K562 (cell line): ENCODE measurements at places on chromosomes 12 and 14. TPM values are rescaled to one million over a fixed set of nuclear protein-coding genes. Genes with fewer than 3 reads are reported as not detected.

DNA sequence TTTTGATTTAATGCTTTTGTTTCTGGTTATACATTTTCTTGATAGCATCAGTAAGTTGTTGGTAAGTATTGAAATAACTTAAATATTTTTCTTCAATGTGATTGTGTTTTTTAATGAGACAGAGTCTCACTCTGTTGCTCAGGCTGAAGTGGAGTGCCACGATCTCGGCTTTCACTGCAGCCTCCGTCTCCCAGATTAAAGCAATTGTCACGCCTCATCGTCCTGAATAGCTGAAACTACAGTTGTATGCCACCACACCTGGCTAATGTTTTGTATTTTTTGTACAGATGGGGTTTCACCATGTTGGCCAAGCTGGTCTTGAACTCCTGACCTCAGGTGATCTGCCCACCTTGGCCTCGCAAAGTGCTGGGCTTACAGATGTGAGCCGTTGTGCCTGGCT lies 78.8 kb downstream of the FGD4 start:
- H3K4me1 ChIP-seq: no peaks in the 10 kb centered on the region
- no peak for DNase-seq
- no peak overlapping the region for H3K27ac ChIP-seq
- no peaks in the 10 kb centered on the region for H3K36me3 ChIP-seq

DNA sequence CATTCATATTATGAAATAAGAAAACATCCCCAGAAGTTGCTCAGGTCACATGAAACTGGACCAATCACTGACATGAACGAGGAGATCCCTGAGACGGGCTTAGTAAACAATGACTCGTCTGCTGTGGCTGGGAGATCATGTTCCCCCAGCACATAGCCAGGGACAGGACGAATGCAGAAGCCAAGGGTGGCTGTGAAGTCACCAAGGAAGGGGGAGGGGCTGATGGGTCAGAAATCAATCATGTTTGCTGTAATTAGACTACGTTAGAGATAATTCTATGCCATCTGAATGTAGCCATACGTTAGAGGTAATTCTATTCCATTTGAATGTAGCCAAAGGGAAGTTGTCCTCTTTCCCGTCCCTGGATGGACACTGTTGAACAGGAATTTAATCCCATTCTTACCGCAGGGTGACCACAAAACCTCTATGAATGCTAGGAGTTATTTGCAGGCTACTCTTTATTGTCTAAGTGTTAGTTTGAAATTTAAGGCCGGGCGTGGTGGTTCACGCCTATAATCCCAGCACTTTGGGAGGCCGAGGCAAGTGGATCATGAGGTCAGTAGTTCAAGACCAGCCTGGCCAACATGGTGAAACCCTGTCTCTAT lies 332.9 kb downstream of the TMEM132D start:
- H3K4me3 ChIP-seq: no peak overlapping the region
- no peaks in the 10 kb centered on the region for H3K36me3 ChIP-seq
- H3K27me3 ChIP-seq: no peaks in the 10 kb centered on the region; the same call in 2 of the 3 replicates
- H3K4me1 ChIP-seq: no peaks in the 10 kb centered on the region
- no peak overlapping the region for H3K27ac ChIP-seq
- DNase-seq: no peak

- no peaks in the 10 kb centered on the region for H3K4me1 ChIP-seq
- H3K4me3 ChIP-seq: no peak overlapping the region
- DNase-seq: no peak
- no peak overlapping the region for H3K27ac ChIP-seq
- peaks cover 73% of the 10 kb centered on the region for H3K27me3 ChIP-seq
- H3K36me3 ChIP-seq: no peaks in the 10 kb centered on the region
These were observed 33.1 kb downstream of the CD9 start for GRCh38 chr12:6233121-6233971.

DNA sequence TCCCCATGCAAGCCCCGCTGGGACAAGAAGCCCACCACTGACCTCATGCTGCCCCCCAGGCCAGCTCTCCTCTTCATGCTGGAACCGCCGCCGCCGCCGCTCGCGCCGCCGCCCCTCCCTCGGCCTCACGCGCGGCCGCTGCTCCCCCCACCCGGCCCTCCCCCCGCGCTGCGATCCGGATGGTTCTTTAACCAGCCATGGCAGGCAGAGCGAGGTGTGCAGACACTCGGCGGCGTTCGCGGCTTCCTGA lies at the start of gene DCAF5:
TSS of gene DCAF5 (minus strand) at position 218 of the 250 bp plus-strand sequence. CDS start at position 77, 141 bp downstream.
- peak; percentile 95 for DNase-seq
- H3K4me3 ChIP-seq: peak within 1 kb of the TSS; percentile 90
- peak within 1 kb of the TSS; percentile 90 for H3K27ac ChIP-seq
- H3K36me3 ChIP-seq: peaks cover 12% of the 10 kb centered on the region
- H3K27me3 ChIP-seq: no peaks in the 10 kb centered on the region

- no peak overlapping the region for H3K4me3 ChIP-seq
- H3K27me3 ChIP-seq: peaks cover 81% of the 10 kb centered on the region
- H3K36me3 ChIP-seq: no peaks in the 10 kb centered on the region
- DNase-seq: no peak
- H3K4me1 ChIP-seq: no peaks in the 10 kb centered on the region
These were observed 17.6 kb downstream of the CALCOCO1 start for GRCh38 chr12:53709671-53710070.

DNA sequence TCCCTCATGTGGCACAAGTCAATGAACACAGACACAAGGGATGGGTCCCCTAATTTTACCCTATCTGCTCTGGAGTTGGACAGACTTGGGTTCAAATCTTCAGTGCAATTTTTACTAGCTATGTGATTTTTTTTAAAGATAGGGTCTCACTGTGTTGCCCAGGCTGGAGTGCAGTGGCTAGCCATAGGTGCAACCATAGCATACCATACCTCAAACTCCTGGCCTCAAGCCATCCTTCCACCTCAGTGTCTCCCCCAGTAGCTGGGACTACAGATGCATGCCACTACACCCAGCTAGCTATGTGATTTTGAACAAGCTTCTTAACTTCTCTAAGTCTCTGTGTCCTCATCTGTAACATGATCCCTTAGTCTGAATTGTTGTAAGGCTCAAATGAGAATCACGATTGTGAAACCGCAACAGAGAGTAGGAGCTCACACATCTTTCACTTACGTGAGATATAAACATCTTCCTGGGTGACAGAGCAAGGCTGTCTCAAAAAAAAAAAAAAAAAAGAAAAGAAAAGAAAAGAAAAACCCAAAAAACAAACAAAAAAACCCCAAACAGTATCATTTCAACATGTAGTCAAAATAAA lies 4.7 kb downstream of the CALCOCO1 start:
- H3K36me3 ChIP-seq: no peaks in the 10 kb centered on the region
- H3K27ac ChIP-seq: no peak overlapping the region
- DNase-seq: no peak
- H3K4me1 ChIP-seq: peaks cover 14% of the 10 kb centered on the region
- no peaks in the 10 kb centered on the region for H3K27me3 ChIP-seq

GRCh38 chr14:52351233-52352060 lies 37.3 kb downstream of the PTGER2 start:
- H3K27ac ChIP-seq: no peak overlapping the region
- no peak overlapping the region for H3K4me3 ChIP-seq
- H3K4me1 ChIP-seq: no peaks in the 10 kb centered on the region
- no peaks in the 10 kb centered on the region for H3K27me3 ChIP-seq
- no peaks in the 10 kb centered on the region for H3K36me3 ChIP-seq
- DNase-seq: no peak

DNA sequence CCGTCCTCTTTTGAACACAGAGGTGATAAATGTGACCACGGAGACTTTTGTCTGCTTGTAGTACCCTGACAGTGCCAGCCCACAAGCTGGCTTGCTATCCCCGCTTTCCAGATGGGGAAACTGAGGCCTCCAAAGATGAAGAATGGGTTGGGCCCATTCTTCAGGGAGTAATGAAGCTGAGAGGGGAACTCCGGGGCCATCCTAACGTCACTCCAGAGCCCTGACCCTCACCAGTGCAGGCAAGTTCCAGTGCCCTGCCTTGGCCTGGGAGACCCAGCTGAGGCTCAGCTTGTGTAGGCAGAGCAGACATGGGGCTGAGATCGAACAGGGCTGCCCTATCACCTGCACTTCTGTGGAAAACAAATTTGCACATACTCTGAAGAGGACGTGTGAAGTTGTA lies 277.1 kb downstream of the DPF3 start:
- peaks cover 8% of the 10 kb centered on the region; the same call in 2 of the 3 replicates for H3K4me1 ChIP-seq
- no peak for DNase-seq
- no peak overlapping the region for H3K27ac ChIP-seq

DNA sequence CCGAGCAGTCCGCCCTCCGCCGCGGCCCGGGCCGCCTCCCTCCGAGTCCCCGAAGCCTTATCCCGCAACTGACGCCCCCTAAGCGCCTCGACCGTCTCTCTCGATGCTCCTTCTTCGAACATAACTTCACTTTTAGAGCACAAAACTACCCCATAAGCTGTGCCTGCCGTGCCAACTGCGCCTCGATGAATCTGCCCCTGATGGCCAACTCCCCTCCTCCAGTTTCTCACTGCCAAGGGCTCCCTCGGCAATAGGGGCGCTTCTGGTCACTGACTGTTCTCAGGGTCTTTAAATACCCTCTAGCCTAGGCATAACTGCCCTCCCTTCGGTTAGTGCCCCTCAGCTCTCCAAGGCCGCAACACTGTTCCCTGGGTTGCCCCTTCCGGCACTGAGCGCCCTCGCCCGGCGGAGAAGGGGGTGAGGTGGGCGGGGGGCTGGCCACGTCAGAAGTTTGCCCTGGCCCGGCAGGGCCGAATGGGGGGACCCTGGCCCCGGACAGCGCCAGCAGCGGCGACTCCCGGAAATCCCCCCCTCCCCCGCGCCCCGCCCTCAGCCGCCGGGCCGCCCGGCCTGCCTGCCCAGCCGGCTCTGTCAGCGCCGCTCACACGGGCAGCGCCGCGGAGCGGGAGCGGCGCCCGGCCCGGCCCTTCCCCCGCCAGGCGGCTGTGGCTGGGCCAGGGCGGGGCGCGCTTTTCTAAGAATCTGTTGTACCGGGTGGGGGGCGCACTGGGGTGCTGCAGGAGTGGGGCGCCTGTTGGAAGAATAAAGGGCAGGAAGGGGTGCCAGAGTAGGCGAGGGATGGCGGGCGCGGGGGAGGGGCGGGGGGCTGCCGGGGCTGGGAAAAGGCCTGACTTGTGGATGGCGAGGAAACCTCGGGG lies 10.6 kb downstream of the RARG start:
- DNase-seq: peak; percentile 75
- H3K4me1 ChIP-seq: peaks cover 49% of the 10 kb centered on the region
- H3K27me3 ChIP-seq: no peaks in the 10 kb centered on the region
- peak overlapping the region; percentile 64 for H3K4me3 ChIP-seq

DNA sequence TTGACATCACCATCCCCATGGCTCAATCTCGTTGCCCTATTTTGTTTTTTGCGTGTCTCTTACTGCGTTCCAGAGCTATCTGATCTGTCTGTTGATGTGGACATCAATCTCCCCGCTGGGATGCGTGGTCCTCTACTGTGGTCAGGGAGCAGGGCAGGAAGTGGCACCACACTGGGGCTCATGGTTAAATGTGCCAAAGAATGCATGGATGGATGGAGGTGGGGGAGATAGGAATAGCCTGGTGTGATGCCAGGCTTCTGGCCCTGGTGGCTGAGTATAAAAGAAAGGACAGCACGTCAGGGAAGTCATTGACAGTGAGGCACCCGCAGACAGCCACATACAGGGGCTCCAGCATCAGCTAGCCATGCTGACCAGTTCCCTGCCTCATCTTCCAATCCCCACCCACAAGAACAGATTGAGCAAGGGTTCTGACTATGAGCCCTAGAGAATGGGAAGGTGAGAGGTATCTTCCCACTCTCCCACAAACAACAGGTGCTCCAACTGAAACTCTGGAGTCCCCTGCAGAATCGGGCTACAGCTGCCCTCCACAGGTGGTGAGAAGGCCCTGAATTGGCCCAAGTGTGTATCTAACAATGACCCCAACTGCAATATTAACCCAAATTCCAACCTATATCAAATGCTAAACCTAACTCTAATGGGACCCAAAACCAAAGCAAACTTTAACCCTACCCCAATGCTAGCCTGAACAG lies 2.7 kb upstream of the BEGAIN start:
- no peaks in the 10 kb centered on the region for H3K36me3 ChIP-seq
- no peaks in the 10 kb centered on the region; the same call in 2 of the 3 replicates for H3K4me1 ChIP-seq
- H3K27ac ChIP-seq: no peak overlapping the region
- DNase-seq: no peak
- H3K27me3 ChIP-seq: peaks cover 69% of the 10 kb centered on the region

DNA sequence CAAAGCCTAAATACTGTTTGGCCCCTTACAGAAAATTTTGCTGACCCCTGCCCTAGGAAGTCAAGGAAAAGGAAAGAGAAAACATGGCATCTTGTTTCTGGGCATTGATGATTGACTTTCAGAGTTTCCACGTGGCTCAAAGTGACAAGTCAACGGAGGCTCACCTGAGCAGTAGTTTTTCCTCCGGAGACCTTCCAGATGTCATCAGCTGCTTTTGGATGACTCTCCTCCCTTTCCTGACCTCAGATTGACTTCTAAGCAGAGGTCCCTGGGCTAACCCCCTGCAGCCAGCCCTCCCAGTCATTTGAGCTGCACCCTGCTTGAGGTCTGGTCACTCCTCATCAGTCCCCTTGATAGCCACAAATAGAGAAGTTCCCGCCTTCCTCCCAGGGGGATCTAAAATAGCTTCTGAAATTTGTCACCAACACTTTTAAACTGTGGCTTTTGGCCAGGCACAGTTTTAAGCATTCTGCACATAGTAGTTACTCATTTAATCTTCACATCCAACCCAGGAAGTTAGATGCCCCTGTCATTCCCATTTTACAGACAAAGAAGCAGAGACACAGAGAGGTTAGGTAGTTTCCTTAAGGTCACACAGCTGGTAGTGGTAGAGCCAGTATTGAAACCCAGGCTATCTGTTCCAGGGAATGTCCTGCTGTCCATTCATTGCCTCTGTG lies 143.4 kb downstream of the CHST11 start:
- no peak overlapping the region for H3K4me3 ChIP-seq
- peaks cover 36% of the 10 kb centered on the region for H3K4me1 ChIP-seq
- no peaks in the 10 kb centered on the region for H3K27me3 ChIP-seq

DNA sequence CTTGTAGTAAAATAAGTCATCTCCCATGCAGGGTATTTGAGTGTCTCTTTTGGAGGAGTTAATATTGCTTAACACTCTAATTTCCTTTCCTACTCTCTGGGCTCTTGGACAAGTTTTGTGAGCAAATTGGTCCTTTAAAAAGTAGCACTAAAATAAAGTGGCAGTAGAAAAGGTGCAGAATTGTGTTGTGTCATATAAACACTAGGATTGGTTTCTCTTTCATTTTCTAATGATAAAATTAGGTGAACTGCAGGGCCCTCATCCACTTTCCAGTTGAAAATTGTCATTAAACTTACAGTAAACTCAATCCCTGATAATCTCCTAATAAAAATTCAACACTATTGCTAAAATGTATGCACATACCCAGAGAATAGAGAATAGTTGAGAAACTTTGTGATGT lies 42.6 kb upstream of the REP15 start:
- no peak overlapping the region for H3K27ac ChIP-seq
- H3K27me3 ChIP-seq: 0 out of 3 replicates have a peak, but pooled peaks cover 2% of the 10 kb centered on the region
- no peak overlapping the region for H3K4me3 ChIP-seq
- H3K4me1 ChIP-seq: no peaks in the 10 kb centered on the region
- DNase-seq: no peak
- H3K36me3 ChIP-seq: no peaks in the 10 kb centered on the region

The CBLN3 gene
- total RNA-seq: 0.44 and 0.67 TPM in 2 replicates

The SLC39A5 gene
- 0.27 TPM in 1 of 2 replicates, not detected in the other for total RNA-seq

The IKZF4 gene
- 16.0 and 16.3 TPM in 2 replicates for total RNA-seq

The KRT71 gene
- total RNA-seq: not detected in 2 replicates

The LACRT gene
- not detected in 2 replicates for total RNA-seq

The POU6F1 gene
- total RNA-seq: 3.3 and 4.0 TPM in 2 replicates
